ENCODE measurements at places on chromosomes 6 and 20.

GRCh38 chr6:29847871-29848630, 20.4 kb downstream of the HLA-G start:
- DNase-seq: peak; percentile 92

GRCh38 chr20:44683263-44684046, 31.7 kb upstream of the CCN5 start:
- peak; percentile 70 for DNase-seq

- DNase-seq: no peak
Measured at GRCh38 chr6:168054765-168055560, 24.0 kb downstream of the FRMD1 start.

- no peak for DNase-seq
Measured at GRCh38 chr6:47197682-47198640, 111.7 kb downstream of the TNFRSF21 start.

- no peak for DNase-seq
Measured at GRCh38 chr20:19510611-19511010, 247.4 kb upstream of the RIN2 start.

DNA sequence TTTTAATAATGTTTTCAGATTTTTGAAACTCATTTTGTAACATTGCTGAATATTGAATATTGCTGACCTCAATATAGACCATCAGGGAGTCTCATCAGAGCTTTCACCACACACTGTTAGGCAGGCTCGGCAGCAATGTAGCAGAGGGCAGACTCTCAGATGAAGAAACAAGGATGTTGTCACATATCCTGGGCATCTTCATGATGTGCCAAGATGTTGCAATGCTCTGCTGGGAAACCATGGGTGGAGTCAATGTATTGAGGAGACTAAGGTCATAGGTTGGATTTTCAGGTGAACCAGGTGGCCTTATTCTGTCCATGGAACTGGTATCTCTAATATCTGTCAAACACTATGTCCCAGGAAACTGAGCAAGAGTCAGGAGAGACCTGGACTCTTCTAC, 27.3 kb downstream of the NR2E1 start:
- no peak for DNase-seq

DNA sequence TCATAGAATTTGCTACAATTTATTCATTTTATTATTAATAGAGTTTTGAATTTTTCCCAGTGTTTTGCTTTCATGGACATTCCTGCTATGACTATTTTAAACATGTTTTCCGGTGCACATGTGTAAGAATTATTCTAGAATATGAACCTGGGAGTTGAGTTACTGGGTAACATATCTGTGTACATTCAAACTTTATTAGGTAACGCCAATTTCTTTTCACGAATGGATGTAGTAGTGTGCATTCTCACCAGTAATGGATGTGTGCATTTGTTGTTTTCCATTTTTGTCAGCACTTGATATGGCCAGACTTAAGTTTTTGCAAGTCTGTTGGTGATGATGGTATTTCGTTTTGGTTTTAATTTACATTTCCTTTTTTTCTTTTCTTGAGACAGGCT, 118.8 kb downstream of the CDKAL1 start:
- no peak for DNase-seq

DNA sequence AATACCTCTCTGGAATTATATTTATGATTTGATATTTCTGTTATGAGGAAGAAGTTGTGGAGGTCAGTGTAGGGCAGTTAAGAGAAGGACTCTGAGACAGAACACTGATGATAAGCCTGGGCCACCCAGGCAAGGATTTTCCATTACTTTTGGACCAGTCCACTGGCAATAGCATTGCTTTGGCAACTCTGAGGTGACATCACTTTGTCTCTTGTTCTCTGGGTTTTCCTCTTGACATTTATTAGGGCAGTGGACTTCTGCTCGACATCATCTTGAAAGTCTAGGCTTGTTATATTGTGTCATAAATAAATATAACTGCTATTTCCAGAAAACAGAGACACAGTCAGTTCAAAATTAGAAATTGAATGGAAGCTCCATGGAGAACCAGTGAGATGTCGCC, 268.0 kb downstream of the SMOC2 start:
- no peak for DNase-seq

- no peak for DNase-seq
Measured at GRCh38 chr20:4770026-4770425, 48.3 kb downstream of the PRND start.

DNA sequence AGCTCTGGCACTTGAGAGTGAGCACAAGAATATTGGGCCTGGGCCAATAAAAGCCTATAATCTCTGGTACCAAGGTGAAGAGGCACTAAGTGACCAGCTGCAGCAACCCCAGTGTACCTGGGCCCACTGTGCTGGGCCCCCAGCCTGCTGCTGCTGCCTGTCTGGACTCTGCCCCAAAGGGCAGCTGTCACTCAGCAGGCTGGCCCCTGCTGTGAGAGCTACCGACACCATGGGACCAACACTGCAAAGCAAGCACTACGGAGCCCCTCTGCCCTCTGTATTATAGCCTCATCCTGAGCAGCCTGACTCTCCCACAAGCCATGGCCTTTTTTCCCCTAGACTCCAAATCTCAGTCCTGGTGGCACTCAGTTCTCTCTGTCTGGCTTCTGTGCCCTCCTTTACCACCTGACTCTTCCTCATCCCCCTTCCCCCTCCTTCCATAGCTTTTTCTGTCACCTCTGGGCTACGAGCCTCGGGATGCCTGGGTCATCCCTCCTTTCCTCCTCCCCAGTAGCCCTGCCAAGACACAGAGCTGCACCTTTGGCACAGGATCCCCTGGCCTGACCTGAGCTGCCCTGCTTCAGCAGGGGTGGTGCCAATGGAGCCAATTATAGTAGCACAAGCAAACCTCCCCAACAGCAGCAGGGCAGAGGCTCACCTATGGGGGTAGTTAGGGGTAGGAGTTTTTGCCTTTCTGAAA, 14.2 kb downstream of the RRP36 start:
- no peak for DNase-seq

GRCh38 chr6:37512400-37513011, 12.8 kb upstream of the CCDC167 start:
- no peak for DNase-seq

DNA sequence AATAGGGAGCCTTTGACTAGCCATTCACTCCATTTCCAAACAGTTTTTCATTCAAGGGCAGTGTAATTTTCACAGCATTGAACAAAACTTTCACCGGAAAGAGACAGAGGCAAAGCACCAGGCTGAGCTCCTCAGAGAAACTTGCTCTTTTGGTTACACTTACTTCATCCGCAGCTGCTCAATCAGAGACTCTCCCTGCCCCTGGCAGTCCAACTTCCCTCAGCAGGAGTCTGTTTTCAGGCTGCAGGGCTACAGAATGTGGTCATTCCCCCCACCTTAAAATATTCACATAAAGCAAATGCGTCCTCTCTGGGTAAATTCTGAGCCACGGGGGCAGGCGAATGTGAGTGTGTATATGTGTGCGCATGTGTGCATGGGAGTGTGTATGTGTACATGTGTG, 70.0 kb upstream of the ZNF133 start:
- DNase-seq: no peak

All from stimulated activated CD8-positive, alpha-beta memory T cell treated with anti-CD3 and anti-CD28 coated beads, Interleukin-4, amount 100 ng/mL, for 48 hours (primary cell).